AG08395 (cell line): ENCODE measurements at places on chromosomes 6 and 20.

DNA sequence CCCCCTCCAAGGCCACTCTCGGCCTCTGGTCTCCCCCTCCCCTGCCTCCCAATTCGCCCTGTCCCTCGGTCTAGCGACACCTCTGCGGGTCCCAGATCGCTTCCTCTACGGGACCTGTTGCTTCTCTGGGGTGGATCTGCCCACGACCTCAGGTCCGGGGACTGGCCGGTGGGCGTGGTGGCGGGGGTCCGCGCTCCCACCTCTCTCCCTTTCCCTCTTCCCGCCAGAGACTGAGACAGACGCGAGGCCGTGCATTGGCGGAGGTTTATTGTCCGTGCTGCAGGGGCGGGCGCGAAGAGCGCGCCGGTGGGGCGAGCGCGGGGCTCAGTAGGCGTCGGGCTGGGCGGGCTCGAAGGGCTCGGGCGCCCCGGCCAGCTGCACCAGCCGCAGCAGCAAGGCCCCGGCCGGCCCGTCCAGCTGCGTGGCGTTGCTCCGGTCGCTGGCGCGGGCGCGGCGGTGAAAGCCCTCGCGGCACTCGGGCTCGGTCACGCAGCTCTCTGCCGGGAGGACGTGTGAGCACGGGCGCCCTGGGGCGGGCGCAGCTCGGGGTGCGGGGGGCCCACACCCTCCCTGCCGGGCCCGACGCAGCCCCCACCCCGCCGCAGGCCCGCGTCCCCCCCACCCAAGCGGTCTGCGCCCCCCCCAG, 2.1 kb downstream of the AVP start:
- DNase-seq, result no peak

DNA sequence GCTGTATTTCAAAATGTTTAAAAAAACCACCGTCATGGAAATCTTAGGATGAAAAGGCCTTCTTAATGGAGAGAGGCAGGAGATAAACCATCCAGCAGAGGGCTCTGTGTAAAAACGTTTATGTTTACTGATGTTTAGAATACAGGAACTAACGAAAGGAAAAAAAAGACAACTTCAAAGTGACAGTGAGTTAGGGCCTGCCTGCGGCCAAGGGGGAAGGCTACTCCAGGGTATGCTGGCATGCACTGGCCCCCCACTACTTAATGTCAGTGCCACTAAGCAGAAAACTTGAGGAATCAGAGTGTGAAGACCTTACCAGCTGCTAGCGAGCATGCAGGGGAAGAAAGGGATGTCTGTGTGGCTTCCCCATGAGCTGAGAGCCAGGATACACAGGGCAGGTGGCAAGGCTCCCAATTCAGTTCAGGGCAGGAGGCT, 47.7 kb downstream of the AKAP7 start:
- DNase-seq, result peak; percentile 43

DNA sequence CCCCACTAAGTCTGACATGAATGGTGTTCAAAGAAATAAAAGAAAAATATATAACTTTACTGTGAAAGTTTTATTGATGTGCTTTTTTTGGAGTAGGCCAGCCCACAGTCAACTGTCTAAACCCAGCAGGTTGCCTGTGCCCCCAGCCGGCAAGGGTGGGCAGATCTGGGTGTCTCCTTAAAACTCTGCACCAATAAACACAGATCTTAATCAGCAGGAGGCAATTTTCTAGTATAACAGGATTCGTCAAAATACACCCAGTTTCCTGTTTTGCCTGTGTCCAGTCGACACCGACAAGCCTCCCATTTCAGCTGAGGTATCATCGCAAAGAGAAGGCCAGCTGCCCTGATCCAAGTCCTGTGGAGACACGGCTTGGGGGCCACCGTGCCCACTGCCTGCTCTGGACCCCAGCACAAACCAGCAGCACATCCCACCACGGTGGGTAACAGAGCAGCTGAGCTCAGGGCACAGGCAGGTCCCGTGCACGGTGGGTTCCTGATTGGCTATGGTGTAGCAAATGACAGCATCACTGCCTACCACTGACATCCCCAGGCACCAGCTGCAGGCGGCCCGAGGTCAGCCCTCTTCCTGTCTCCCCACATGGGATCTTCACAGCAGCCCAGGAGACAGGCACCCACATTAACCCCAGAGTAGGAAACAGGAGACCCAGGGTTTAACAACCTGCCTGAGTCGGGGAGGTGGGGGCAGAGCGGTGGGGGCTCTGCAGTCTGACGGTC, 15.7 kb downstream of the BMP7 start:
- no peak for DNase-seq

- no peak for DNase-seq
These were observed 3.6 kb downstream of the AIG1 start for GRCh38 chr6:143064271-143064670.

- DNase-seq, result no peak
These were observed 241.7 kb upstream of the CEP162 start for GRCh38 chr6:84469144-84469543.

- no peak for DNase-seq
These were observed 120.1 kb upstream of the RIMS1 start for GRCh38 chr6:71766146-71766760.

GRCh38 chr20:5150226-5151076, 23.6 kb downstream of the CDS2 start:
- DNase-seq, result no peak

GRCh38 chr6:106116125-106116832, 30.1 kb downstream of the PRDM1 start:
- peak; percentile 49 for DNase-seq

- no peak for DNase-seq
These were observed 81.0 kb upstream of the SNX9 start for GRCh38 chr6:157741948-157742556.

DNA sequence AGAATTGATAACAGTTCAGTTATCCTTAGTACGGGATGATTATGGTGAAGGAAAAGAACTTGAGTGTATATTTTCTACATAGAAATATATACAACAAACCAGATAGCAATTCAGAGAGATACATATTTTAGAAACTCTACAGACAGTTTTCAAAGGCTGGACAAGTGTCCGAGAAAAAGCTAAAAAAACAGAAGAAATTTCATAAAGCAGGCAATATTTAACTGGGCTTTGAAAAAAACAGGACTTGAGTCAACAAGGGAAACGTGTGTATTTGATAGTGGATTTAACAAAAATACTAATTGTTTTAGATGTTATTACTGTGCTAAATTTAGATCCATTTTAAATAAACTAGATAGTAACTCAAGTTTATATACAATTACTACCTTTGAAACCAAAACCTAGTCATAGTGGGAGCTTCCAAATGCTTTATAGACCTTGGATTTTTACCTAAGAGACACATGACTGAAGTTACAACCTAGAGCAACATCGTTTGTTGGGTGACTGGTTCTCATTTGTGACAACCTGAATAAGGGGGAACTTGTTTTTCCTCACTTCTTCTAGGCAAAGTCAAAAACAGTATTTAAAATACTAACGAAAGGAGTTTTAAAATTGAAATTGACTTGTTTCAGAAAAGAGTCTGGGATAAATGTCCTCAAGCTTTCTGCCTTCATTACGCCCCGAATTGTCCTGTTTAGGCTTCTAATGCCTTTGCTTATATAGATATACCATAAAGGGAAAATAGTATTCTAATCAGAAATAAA, 116.7 kb upstream of the PRSS16 start:
- DNase-seq, result no peak

- DNase-seq, result no peak
These were observed 48.7 kb downstream of the YTHDF1 start for GRCh38 chr20:63167026-63167917.

- DNase-seq, result no peak
These were observed 3.6 kb downstream of the C6orf52 start for GRCh38 chr6:10690651-10691445.

DNA sequence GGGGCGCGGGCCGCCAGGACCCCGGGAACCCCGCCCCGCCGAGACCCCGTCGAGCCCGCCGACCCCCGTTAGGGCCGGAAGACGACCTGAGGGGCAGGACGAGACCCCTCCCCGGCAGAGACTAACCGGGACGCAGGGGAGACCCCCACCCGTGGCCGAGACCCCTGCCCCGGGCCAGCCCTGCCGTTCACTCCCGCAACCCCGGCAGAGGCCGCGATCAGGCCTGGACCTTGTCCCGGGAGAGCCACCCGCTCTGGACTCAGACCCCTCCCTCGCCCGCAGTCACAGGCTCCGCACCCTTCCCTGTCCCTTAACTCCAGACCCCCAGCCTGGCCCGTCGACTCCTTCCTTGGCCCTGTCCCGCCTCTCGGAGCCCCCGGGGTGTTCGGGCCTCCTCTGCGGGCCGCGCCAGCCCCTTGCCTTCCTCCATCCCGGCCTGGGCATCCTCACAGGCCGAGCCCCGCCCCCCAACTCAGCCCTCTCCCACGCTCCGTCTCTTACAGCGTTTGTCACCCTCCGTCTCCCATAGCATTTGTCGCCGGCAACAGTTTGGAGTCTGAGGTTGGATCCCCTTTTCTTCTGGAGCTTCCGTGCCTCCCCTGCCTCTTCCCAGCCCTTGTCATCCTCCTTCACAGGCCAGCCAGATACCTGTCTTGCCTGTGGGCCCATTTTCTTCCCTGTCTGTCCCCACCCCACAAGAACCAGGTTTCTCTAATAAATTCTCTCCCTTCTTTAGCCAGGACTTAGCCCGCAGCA, 569 bp downstream of the TCEA2 start:
- no peak for DNase-seq

DNA sequence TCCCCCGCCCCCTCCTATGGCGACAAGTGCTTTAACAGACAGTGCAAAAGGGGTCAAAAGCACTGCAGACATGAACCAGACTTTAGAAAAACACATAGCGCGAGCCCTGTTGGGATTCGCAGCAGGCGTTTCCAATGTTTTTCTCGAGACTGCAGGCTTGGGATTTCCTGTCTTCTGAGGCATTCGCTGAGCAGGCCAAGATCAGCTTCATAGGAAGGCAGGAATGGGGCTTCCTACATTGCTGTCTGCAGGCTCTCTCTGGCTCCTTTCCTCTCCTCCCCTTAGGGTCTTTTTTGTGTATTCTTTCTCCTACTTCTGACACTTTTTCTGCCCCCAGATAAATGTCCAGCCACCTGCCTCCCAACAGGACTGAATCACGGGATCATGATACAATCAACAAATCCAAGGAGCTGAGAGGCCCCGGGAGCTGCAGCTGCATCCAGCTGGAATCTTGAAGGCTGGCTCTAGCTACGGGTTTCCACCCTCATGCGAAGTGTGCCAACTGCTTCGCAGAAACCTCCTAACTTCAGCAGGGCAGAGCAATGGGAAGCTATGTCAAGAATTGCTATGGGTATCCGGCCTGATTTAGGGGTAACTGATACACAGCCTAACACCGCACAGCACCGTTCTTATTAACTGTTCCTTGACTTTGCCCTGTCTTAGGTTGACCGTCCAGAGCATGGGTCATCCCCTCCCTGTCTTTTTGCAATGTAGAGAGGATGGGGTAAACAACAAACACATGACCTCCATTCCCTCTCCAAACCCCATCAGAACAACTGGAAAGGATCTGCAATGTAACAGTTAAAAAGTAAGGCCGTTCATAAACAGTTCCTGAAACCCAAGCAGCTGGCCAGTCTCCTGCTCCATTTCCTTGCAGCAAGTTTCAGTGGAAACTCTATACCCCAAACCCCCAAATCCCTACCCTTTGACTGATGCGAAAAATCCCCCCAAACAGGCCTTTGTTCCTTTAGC, 31.5 kb downstream of the SNX5 start:
- peak; percentile 72 for DNase-seq

GRCh38 chr6:35566794-35567193, 54.1 kb upstream of the TULP1 start:
- no peak for DNase-seq

DNA sequence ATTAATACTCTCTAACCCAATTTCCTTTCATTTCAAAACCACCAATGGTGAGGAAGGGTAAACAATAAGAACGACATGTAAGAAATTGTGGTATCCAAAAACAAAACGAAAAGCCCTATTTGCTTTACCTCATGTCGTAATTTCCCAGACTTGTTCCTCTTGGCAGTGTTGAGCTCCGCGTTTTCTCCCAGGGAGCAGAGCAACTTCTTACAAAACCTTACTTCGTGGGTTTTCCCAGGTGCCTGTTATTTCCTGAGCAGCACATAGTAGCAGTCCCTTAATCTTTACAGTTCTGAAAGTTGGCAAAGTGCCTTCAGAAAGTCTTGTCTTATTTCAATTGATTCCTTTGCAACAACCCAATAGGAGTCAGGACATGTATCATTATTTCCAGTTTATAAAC, 207.9 kb upstream of the MARCKS start:
- DNase-seq, result no peak

- DNase-seq, result peak; percentile 75
These were observed 13.8 kb upstream of the POPDC3 start for GRCh38 chr6:105193647-105194046.

DNA sequence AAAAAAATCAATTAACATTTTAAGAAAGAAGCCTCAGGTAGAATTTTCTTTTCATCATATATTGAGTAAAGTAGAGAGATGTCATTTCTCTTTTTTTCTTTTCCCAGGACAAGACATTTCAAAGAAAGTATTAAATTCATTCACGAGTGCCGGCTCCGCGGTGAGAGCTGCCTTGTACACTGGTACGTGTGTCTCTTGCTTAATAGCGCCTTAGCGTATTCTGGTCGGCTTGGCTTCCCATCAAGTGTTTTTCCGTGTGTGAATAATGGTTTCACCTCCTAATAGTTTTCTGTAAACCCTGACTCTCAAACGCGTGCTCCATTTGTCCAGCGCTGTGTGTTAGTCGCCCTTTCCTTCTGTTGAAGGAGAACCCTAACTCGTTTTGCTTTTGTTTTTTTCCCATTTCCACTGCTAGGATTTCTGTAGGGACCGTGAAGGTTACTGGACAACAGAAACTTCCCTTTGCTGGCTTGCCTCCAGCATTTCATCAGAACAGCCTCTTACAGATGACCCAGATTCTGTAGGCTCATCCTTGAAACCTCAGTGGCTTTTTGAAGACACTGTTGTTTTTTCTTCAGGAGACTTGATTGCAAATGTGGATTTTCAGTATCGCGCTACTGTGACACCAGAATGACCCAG, 45.7 kb upstream of the IRF4 start:
- DNase-seq, result no peak

DNA sequence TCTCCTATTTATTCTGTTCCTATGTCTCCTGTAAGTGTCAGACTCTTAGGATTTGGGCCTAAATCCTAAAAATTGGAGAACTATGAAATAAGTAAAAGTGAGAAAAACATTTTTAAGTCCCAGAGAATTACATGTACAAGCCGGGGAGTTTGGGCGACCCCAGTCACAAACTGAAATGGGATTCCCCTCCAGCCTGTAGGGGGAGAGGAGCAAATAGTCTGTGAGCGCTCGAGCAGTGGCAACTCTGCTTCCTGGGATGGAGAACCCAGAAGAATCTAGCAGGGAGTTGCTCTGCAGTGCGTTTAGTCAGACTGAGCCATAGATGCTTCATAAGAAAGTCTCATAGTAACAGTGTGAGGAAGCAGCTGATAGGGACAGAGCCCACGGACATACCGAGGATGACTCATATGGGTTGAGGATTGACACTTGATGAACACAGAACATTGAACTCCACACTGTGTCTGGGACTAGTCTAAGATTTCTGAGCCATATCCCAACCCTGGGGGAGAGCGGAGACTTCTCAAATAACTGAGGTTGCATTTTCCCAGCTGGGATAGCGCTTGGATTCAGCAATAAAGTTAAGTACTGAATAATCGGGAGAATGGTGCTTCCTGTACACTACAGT, 437.2 kb downstream of the BCKDHB start:
- peak; percentile 39 for DNase-seq

- DNase-seq, result no peak
These were observed 827.3 kb downstream of the DHX35 start for GRCh38 chr20:39789411-39789810.
